ENCODE measurements at places on chromosomes 5 and 9. TPM values are rescaled to one million over a fixed set of nuclear protein-coding genes. Genes with fewer than 3 reads are reported as not detected.

The SPOCK1 gene
- total RNA-seq, result 587 TPM

The OR13C5 gene
- not detected for total RNA-seq

The IL5 gene
- total RNA-seq, result not detected

The SLC6A19 gene
- not detected for total RNA-seq

The SCGB3A2 gene
- not detected for total RNA-seq

Measured in smooth muscle cell of the umbilical artery (primary cell).